ENCODE measurements at places on chromosomes 5 and 9.

DNA sequence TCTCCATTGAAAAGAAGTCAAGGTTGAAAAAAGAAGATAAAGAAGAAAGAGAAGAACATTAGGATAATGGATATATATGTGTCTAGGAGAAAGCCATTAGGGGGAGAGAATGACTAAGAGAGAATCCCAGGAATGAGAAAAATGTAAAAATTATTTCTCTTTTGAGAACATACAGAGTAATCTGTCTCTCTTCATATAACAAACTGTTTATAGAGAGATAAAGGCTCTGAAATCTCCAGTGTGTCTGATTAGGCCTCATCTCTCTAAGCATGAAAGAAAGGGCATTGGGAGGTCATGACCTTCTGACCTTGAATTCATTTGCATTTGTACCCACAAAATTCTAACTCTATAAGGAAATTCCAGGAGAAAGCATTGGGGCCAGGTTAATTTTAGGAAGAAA, 3.5 kb upstream of the MPDZ start:
- no peak for DNase-seq

DNA sequence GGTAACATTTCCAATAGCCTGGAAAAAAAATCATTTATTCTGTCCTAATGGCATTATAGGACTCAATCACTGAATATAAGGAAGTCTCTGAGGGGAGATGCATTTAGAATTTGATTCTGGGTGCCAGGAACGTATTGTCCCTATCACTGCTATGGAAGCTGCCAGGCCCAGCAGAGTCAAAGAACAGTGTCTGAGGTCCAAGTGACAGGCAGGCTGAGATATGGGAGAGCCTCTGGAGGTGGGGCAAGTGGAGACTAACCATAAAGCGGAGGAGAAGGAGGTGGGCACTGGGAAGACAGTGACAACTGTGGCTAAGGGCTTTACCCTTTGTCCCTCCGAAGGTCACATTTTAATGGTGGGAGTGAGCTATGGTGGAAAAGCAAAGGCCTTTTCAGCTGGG, 505.5 kb downstream of the CTNND2 start:
- no peak for DNase-seq

- no peak for DNase-seq
These were observed 197.8 kb downstream of the HSPA4 start for GRCh38 chr5:133249593-133249992.

- DNase-seq, result no peak
These were observed 532.4 kb upstream of the ITGA1 start for GRCh38 chr5:52255308-52255707.

GRCh38 chr5:153080940-153081339, 409.5 kb upstream of the GRIA1 start:
- DNase-seq, result no peak

GRCh38 chr5:10109299-10109698, 140.4 kb downstream of the ATPSCKMT start:
- DNase-seq, result no peak

DNA sequence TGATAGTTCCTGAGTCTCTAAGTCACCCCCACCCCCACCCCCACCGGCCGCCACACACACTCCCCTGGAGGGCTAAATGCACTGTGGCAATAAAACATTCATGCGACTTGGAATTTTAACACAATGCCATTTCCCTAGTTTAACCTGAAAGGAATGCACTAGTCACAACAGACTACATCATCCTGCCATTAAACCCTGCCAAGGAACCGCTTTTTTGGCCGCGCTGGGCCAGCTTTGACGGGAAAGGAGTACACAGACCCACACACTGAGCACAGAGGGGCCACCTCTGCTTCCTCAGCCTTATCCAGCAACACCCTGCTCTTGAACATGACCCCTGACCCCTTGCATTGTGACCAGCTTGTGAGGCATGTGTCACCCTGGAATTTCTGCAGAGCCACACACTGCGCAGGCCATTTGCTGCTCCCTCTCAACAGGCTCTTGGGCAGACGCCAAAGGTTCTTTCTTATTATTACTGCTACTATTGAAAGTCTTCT, 165.3 kb downstream of the BNC2 start:
- DNase-seq, result peak; percentile 52

All from omental fat pad (tissue), 4 donors.